ENCODE measurements at places on chromosomes 16 and 17.
A peak's percentile ranks its signal among the peaks of the same experiment; 100 is the strongest.

DNA sequence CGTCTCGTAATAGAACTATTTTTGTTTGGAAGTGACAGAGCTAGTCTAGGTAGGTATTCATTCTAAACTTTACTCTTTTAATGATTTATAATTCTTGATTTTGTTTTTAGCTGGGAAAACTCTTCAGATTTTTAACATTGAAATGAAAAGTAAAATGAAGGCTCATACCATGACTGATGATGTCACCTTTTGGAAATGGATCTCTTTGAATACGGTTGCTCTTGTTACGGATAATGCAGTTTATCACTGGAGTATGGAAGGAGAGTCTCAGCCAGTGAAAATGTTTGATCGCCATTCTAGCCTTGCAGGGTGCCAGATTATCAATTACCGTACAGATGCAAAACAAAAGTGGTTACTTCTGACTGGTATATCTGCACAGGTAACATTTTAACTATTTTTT is 27.6 kb downstream of the CLTC start:
- no peak for DNase-seq

GRCh38 chr17:64225410-64225809 is 37.6 kb downstream of the TEX2 start:
- no peak for DNase-seq

DNA sequence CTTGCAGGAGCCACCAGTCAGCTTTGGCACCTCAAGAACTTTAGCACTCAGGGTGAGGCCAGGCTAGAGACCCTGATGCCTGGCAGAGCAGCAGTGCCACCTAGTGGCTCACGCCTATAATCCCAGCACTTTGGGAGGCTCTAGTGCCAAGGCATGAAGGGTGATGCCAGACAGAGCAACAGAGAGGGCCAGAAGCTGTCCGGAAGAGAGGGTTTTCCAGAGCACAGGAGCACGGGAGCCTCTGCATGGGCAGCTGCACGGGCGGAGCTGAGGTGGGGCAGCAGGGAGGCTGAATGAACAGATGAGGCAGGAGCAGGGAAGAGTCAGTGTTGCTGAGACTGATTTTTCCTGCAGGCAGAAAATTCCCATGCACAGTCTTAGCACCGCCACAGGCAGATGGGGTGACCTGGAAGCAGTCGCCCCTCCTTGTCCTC is 38.9 kb downstream of the MYH3 start:
- DNase-seq = peak; percentile 83

DNA sequence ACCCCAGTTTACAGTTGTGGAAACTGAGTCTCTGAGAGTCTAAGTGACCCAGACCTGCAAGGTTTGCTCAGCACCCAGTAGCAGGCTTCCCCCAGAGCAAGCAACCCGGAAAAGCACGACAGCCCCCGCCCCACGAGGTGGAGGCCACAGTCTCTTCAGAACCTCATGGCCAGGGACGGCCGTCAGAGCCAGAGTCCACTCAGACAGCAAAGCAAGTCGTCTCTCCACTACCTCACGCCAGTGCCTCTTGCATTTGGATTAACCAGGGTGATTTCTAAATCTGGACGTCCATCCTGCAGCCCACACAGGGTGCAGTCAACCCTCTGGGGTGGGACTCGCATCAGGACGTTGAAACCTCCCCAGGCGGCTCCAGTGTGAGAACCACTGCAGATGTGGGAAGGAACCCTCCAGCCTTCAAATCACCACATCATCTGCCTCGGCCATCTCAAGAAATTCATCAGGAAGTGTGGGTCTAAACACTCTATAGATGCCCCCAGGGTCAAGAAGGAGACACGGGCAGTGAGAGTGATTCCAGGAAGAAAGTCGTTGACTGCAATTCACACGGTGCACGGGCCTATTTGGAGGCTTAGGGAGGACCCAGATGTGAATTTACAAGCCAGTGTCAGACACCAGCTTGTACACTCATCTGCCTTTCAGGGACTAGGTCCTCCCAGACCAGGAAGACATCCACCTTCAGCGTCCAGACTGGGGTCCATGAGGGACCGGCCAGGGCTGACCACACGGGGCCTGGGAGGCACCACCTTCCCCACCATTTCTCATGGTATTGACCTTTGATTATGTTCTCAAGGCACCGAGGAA is 20.2 kb upstream of the RBFOX3 start:
- DNase-seq = no peak

GRCh38 chr16:89547291-89547690 is 13.2 kb upstream of the RPL13 start:
- DNase-seq = no peak

DNA sequence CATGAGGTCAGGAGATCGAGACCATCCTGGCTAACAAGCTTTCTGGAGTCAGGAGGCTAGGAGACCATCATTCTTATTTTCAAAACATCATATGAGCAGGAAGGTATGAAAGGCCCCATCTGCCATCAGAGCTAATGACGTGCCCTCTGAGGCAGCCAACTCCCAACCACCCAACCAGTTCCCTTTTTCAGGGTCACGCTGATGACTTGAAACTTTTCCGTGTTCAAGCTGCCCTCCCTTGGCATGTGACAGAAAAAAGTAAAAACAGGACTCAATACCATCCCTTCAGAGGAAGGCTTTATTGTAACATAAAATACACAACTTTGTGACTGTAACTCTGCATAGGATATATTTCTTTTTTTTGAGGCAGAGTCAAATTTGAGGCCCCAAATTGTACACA is 4.6 kb upstream of the GHDC start:
- DNase-seq = no peak

- DNase-seq = no peak
Measured at GRCh38 chr16:75074920-75075687, 41.5 kb downstream of the LDHD start.

DNA sequence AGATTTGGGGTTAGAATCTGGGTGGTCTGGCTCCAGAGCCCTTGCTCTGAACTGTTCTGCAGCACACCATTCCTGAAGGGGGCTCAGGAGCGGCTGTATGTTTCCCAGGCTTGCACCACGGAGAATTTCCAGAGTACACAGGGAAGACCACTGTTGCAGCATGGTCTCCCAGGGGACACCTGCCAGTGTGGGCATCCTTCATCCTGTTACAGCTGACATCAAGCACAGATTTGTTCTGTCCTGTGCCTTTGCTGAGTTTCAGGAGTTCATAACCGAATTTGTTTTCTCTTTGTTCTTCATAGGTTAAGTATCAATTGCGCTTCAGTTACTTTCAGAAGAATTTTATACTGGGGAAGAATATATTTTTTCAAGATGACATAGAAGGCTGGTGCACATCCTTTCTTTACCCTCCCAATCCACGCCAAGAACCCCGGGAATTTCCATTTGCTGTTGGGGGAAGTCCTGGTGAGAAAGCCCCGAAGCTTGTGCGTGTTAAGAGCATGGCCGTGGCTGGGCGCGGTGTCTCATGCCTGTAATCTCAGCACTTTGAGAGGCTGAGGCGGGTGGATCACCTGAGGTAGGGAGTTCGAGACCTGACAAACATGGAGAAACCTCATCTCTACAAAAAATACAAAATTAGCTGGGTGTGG is 26.3 kb upstream of the ABCA3 start:
- DNase-seq = no peak

- DNase-seq = peak; percentile 16
Measured at GRCh38 chr16:15946257-15947044, 3.0 kb upstream of the ABCC1 start.

- DNase-seq = no peak
Measured at GRCh38 chr16:285146-286055, 2.4 kb downstream of the PDIA2 start.

DNA sequence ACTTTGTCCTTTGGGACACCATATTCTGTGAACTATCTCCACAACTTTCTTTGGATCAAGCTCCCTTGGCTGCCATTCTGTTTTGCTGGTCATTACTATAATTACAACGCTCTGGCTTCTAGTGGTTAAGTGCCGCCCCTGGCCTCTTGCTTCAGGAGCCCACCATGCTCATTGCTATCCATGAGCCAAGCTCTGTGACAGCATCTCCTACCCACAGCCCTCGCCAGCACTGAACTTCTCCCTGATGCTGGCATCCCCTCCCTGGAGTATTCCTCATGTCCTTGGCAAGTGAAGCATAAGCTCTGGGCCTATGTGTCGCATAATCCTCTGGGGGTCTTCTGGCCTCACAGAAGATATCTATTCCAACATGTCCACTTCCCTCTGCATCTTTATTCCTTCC is 60.6 kb upstream of the DHX40 start:
- no peak for DNase-seq

GRCh38 chr17:38898291-38898679 is 27.1 kb upstream of the LASP1NB start:
- no peak for DNase-seq

- DNase-seq = no peak
Measured at GRCh38 chr16:55464375-55464774, 14.6 kb upstream of the MMP2 start.

GRCh38 chr17:51419476-51419875 is 159.1 kb downstream of the UTP18 start:
- no peak for DNase-seq

DNA sequence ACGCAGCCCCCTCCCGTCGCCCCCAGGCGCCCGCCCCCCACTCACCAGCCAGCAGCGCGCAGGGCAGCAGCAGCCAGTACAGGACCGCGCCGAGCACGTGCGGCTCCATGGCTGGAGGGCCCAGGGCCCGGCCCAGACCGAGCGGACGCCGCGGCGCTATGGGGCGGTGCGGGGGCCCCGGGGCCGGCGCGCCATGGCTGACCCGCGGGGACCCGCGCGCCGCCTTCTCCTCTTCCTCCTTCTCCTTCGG is 239 bp downstream of the PIEZO1 start:
- no peak for DNase-seq

- peak; percentile 36 for DNase-seq
Measured at GRCh38 chr16:11235703-11235991, 20.4 kb downstream of the SOCS1 start.

- no peak for DNase-seq
Measured at GRCh38 chr16:31880322-31880979, 6.8 kb downstream of the ZNF267 start.

- DNase-seq = no peak
Measured at GRCh38 chr17:77613218-77613617, 345.3 kb upstream of the TNRC6C start.

DNA sequence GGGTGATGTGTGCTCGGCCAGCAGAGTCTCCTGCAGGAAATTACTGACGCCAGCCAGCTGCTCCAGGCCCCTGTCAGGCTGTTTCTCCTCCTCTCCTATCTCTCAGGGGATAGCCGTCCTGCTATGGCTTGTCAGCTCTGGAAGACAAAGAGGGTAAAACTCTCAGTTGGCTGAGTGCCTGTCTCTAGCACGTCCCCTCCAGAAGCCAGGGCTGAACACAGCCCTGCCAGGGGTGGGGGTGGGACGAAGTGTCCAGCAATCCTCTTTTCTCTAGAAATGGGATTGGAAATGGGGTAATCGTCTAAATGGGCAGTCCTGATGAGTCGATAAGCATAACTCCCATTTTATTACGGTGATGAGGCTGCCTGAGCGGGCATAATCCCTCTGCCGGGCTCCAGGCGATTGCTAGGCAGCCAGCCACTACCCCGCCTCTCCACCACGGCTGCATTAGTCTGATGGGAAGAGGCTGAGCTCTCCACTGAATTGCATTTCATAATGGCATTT is 89.1 kb upstream of the GNAO1 start:
- DNase-seq = peak; percentile 10

Data from NCI-H526 (cell line).